ENCODE measurements at places on chromosomes 3 and 15.

DNA sequence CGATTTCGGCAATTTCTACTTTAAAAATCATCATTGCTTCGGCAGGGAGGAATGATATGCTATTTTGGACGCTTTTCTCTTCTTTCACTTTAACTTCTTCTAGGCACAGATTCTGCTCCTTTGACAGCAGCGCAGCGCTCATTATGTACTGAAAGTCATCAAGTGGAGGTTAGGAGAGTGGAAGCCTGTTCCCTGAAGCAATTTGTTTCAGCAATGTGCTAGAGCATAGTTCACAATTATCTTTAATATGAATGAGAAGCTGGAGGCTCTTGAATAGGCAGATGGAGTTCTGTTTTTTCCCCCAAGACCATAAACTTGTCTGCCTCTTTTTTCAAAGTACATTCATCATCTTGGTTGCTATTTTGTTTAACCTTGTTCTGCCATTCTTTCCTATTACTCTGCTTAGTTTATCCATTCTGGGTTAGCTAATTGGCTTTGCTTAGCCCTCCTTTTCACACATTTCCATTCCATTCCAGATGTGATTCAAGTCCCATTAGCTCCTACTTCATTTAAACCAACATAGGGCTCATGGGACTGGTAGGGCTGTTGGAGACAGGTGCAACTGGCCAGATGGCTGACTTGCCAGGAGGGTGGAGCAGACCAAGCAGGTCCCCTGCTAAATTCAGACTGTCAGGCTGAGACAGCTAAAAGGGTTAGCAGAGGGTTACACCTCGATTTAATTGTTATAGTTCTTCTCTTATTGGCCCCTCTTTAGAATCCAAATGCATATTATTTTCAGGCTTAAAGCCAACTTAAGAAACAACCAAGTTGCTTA is 534.7 kb upstream of the CBLB start:
- no peak for DNase-seq

DNA sequence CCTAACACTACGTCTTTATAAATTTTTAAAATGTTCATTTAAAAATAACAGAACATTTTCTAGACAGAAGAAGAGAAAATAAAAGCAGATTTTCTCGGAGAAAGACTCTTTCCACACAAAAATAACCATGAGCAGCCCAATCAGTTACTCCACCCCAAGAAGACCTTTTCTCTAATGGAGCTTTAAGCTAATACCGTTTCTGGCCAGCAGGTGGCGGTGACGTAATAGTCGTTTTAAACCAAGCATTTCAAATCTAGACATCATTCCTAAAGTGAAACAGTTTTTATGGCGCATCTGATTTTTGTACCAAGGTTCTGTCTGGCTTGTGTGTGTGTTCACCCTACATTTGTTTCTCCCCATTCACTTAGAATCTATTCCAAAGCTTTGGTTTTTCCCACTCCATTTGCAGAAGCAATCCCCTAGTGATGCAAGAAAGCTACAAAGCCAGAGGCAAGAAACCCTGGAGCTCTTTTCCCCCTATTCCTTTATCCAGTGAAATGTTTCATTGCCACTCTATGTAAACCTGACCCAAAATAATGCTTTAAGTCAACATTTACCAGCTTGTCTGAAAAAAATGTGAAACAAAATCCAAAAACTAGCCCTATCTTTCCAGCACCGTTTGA is 336.7 kb upstream of the IGF1R start:
- DNase-seq = peak; percentile 53

DNA sequence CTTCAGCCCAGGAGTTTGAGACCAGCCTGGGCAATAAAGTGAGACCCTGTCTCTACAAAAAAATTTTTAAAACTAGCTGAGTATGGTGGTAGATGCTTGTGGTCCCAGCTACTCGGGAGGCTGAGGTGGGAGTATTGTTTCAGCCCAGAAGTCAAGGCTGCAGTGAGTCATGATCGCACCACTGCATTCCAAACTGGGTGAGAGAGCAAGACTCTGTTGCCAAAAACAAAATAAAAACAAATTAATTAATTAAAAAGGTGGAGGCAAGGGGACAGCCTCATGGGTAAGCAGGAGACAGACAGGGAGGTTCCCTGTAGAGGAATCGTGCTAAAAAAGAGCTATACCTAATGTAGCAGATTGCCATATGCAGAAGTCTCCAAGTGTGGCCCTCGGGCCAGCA is 12.6 kb downstream of the HAPLN3 start:
- DNase-seq = no peak

DNA sequence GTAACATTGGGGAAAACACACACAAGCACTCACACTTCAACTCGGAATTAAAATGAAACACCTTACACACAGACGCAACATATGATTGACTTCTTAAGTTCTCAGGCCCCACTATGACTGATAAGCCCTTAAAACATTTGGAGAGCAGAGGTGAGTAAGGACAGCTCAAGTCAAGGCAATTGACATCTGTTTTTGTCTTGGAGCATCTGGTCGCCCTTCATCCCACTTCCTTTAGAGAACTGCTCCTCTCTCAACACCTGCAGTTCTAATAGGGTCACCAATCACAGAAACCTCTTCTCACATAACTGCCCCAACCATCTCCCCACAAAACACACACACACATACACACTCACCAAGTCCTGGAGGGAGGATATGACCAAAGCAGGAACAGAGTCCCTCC is 43.4 kb downstream of the ERC2 start:
- DNase-seq = no peak

DNA sequence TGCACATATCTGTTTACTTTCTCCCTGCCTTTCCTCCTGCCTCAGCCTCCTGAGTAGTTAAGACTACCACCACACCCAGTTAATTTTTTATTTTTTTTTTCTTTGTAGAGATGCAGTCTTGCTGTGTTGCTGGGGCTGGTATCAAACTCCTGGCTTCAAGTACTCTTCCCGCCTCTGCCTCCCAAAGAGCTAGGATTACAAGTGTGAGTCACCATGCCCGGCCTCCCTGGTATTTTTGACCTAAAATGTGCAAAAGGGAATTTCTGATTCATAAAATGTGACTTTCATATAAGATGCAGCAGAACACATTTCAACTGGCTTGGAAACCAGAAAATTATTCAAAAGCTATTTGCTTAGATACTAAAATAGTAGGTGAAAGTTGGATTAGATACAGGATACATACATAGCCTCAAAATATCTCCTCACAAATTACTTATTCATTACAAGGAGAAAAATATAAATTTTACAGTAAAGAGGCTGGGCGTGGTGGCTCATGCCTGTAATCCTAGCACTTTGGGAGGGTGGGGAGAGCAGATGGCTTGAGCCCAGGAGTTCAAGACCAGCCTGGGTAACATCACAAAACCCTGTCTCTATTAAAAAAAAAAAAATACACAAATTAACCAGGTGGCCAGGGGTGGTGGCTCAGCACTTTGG is 32.0 kb downstream of the MAP4 start:
- DNase-seq = no peak

GRCh38 chr3:122681974-122682409 is 1.4 kb downstream of the PARP14 start:
- DNase-seq = no peak

DNA sequence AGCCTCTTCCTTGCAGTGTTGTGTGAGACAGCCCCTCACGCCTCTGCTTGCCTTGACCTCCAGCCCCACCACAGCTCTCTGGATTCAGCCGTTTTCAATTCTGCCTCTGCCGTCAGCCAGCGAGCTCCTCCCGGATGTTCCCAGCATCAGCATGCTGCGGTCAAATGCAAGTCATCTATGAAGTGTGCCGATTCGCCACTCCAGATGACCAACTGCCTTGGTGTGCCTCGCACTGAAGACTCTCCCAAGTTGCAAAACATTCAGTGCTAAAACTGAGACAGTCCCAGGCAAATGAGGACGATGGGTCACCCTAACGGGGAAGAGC is 30.6 kb upstream of the RASA2 start:
- no peak for DNase-seq

DNA sequence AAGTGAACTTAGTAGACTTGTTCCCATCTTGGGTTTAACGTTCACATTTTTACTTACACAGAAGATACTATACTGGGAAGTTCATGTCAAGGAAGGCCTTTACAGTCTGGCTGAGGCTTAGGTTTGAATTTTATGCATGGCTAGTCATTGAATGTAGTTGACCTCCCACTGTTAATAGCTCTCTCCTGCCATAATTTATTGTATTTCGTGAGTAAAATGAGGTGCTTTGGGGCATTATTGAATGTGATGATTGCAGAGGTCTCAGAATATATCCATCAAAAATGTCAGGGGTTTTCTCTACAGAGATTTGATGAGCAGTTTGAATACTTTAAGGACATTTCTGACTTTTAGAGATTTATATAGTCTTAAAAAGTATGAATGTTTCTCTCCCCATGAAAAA is 356.6 kb upstream of the GRM7 start:
- no peak for DNase-seq

GRCh38 chr15:77251662-77252061 is 168.2 kb downstream of the PEAK1 start:
- DNase-seq = no peak

DNA sequence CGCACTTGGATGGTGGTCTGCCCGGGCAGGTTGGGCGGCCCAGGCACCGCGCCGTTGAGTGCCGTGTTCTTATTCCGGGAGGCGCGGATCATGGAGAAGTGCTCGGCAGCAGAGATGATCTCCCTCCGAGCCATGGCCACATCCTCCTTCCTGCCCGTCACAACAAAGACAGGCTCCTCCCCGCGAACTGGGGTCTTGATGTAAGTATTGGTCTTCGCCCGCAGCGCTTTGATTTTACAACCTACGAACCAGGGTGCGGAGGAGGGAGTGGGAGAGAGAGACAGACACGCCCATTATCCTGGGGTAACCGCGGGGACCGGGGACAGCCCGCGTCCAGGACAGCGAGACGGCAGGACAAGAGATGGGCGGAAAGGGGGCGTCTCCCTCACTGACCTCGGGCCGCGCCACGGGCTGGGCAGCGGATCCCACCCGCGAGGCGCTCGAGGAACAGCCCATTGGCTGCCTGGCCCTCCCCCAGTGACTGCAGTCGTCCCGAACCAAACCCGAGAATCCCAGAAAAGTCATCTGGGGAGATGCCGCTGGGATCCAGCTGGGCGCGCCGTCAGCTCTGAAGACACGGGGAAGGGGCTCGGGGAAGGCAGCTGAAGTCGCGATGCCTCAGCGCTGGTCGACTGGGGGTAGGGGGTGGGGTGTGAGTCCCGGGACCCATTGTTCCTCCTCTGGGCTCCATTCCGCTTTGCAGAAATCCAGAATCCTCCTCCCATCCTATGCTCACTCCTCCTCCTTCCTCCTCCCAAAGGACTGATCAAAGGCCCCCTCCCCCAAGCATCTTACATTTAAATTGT is 1.2 kb downstream of the MEX3B start:
- DNase-seq = no peak

DNA sequence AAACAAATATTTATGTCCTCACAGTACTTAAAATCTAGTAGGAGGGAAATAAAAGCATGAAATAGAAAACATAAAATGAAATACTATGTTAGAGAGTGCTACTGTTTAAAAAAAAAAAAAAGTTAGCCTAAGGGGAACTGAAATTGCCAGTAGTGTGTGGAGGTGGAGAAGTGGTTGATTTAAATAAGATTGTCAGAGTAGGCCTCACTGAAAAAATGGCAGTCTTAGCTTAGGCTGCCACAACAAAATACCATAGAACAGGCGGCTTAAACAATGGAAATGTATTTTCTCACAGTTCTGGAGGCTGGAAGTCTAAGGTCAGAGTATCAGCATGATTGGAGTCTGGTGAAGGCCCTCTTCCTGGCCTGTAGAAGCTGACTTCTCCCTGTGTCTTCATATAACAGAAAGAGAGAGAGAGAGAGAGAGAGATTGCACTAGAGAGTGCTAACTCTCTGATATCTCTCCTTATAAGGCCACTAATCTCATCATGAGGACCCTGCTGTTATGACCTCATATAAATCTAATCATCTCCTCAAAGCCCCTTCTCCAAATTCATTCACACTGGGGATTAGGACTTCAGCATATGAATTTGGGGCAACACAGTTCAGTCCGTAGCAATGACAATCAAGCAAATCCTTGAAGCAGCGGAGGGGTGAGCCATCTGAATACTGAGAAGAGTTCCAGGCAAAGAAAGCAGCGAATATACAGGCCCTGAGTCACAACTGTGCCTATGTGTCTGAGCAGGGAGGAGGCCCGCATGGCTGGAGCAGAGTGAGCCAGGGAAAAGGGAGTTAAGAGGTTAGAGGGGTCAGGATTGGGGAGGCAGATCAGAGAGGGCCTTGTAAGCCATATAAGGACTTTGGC is 23.6 kb upstream of the LRRC34 start:
- no peak for DNase-seq

GRCh38 chr15:64891561-64891960 is 20.1 kb upstream of the ANKDD1A start:
- DNase-seq = no peak

DNA sequence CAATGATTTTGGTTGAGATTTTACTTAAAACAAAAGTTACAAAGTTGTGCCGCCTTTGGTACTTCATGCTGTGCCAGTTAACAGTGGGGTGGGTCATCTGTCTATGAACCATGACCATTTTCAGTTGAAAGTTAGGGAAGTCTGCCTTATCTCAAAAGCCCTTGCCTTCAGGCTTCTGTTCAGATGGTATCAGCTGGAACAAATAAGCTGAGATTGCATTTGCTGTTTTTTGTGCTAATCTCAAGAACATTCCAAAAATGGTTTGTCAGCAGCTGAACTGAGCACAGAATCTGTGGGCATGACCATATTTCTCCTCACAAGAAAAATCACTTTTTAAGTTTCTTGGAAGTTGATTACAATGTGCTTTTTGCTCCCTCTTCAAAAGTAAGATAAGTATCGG is 142.3 kb downstream of the IL5RA start:
- no peak for DNase-seq

- DNase-seq = no peak
Measured at GRCh38 chr3:36362216-36362615, 18.1 kb upstream of the STAC start.

- DNase-seq = no peak
Measured at GRCh38 chr3:176734146-176734545, 463.1 kb downstream of the TBL1XR1 start.

DNA sequence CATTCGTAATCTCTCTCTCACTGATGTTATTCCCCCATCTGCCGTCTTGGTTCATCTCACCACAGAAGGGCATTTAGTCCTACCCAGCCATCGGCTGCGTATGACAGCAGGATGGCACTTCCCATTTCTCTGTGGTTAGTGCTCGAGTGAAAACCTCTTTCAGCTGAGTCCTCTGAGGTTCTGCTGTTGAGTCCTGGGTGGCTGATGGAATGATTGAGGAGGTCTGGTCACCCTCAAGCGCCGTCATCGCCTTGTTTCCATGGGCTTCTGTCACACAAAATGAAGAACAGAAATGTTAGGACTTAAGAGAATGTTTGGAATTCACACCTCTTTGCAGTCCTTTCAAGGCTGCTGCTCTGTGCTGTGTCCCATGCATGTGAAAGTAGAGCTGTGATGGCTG is 9.4 kb upstream of the SACM1L start:
- no peak for DNase-seq

- no peak for DNase-seq
Measured at GRCh38 chr3:165390166-165390565, 194.0 kb upstream of the SLITRK3 start.

DNA sequence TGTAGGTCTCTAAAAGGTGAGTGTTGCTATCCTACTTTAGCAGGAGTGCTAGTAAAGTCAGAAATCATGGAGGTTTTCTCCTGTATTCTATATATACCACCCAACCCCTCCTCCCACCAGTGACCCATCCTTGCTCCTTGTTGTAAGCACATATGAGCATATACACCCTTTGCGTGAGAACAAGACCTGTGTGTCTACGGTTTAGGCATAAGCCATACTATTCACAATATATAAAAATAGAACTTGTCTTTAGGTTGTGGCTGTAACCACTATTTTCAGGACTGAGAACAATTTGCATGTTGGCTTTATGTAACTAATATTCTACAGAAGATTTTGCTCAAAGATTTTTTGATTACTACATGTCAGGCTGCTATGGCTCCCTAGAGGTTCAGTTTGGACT is 59.1 kb upstream of the TOP2B start:
- DNase-seq = no peak
